ENCODE measurements at places on chromosomes 1 and 21. TPM values are rescaled to one million over a fixed set of nuclear protein-coding genes. Genes with fewer than 3 reads are reported as not detected.
A peak's percentile ranks its signal among the peaks of the same experiment; 100 is the strongest.

DNA sequence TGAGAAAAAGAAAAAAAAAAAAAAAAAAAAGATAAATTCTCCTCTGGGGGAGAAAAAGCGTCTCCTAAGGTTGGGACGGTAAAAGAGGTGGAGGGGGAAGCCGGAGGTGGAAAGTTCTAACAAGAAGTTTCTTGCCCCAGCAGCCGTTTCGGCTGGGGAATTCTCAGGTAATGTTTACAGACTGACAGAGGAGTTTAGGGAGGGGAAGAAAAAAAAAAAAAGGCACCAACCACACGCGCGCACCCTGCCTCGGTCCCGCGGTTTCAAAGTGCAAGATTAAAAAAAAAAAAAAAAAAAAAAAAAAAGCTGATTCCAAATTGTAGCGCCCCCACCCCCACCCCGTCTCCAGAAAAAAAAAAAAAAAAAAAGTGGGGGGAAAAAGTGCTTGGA is 504 bp downstream of the DHRS3 start:
- no peaks in the 10 kb centered on the region for H3K27me3 ChIP-seq
- peaks cover 64% of the 10 kb centered on the region for H3K4me1 ChIP-seq
- H3K27ac ChIP-seq, result peak overlapping the region; percentile 96
- H3K4me3 ChIP-seq, result peak overlapping the region; percentile 89
- peak; percentile 74 for DNase-seq

- H3K36me3 ChIP-seq, result no peaks in the 10 kb centered on the region
- no peak overlapping the region for H3K4me3 ChIP-seq
- H3K4me1 ChIP-seq, result peaks cover 48% of the 10 kb centered on the region
- no peaks in the 10 kb centered on the region for H3K27me3 ChIP-seq
These were observed 66.2 kb downstream of the SLC45A1 start for GRCh38 chr1:8384088-8384487.

The RIPPLY3 gene
- not detected for total RNA-seq

The IGSF3 gene
- total RNA-seq, result 0.36 TPM

GRCh38 chr21:45208627-45208951 is 79.1 kb downstream of the POFUT2 start:
- peaks cover 13% of the 10 kb centered on the region for H3K4me1 ChIP-seq
- H3K4me3 ChIP-seq, result peak overlapping the region; percentile 8
- H3K36me3 ChIP-seq, result no peaks in the 10 kb centered on the region
- no peaks in the 10 kb centered on the region for H3K27me3 ChIP-seq
- DNase-seq, result no peak

DNA sequence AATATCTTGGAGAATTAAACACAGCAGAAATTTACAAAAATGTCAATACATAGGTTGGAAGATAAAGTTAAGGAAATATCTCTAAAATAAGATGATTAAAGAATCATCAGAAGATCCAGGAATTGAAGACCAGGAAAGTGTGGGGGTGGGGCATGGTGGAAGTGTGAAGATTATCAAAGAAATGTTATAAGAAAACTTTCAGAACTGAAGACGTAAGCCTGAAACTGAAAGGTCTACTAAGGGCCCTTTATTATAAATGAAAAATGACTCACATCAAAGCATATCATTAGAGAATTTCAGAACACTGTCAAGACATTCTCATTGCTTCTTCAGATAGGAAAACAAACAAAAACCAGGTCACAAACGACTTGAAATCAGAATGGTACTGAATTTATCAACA is 92.4 kb upstream of the DPT start:
- peaks cover 7% of the 10 kb centered on the region for H3K27me3 ChIP-seq
- no peak overlapping the region for H3K27ac ChIP-seq
- H3K4me1 ChIP-seq, result peaks cover 23% of the 10 kb centered on the region
- DNase-seq, result no peak

The TNFSF4 gene
- total RNA-seq, result 275 TPM

The MYOM3 gene
- not detected for total RNA-seq

The ZMYND12 gene
- not detected for total RNA-seq

The TRIM63 gene
- total RNA-seq, result not detected

The FLG2 gene
- not detected for total RNA-seq

DNA sequence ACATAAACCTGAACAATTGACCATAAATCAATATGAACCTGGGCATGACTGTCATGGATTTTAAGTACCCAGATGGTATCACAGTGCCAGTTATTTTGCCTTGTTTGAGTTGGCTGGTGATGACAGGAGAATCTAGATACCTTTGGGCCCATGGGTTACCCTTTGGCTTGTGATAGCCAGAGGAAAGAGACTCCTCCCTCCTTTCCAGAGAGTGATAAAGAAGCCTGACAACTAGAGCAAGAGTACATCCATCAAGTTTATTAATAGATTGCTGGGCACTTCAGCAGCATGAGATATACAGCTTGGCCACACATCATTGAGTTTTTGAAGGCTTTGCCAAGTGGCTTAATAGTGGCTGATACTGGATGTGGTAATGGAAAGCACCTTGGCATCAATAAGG is 6.6 kb upstream of the FMO3 start:
- no peak overlapping the region for H3K4me3 ChIP-seq
- DNase-seq, result no peak
- no peak overlapping the region for H3K27ac ChIP-seq
- no peaks in the 10 kb centered on the region for H3K36me3 ChIP-seq
- H3K4me1 ChIP-seq, result no peaks in the 10 kb centered on the region
- no peaks in the 10 kb centered on the region for H3K27me3 ChIP-seq

The RIMKLA gene
- total RNA-seq, result 0.98 TPM

- DNase-seq, result no peak
- H3K27me3 ChIP-seq, result peaks cover 33% of the 10 kb centered on the region
- H3K36me3 ChIP-seq, result peaks cover 33% of the 10 kb centered on the region
These were observed 8.0 kb downstream of the BATF3 start for GRCh38 chr1:212691561-212692071.

The IL19 gene
- not detected for total RNA-seq

DNA sequence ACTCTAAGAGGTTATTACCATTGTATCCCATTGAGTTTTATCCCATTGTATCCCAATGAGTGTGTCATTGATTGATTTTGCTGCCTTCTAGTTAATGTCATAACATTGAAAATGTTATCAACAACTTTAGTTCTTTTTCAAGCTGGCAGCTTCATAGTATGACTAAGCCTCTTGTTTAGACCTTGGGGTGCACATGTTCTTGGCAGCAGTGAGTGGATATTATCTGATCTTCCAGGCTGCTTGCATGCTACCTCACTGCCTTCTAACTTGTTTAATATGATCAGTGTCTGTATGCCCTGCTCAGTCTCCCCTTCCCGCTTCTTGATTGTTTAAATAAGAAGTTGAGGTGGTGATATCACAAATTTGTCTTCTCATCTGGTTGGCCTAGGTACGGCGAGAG is 24.6 kb downstream of the NTPCR start:
- no peak overlapping the region for H3K4me3 ChIP-seq
- DNase-seq, result no peak
- peaks cover 13% of the 10 kb centered on the region for H3K4me1 ChIP-seq

The LPAR3 gene
- 1.4 TPM for total RNA-seq

DNA sequence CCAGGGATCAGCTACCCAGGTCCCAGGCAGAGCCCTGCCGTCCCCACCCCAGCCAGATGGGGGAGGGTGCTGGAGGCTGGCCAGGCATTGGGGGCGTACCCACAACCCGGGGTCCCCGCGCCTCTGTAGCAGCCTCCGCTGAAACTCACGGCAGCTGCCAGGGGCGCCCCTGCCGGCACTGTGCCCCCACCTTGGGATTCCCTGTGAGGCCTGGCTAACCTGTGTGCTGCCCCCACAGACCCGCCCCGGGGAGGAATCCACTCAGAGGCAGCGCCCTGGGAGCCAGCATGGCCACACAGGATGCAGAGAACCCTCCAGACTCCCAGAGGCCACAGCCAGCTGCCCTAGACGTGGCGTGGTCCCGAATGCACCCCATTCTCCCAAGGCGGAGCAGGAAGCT is 3.8 kb downstream of the DVL1 start:
- H3K27ac ChIP-seq, result no peak overlapping the region
- H3K36me3 ChIP-seq, result no peaks in the 10 kb centered on the region
- no peak overlapping the region for H3K4me3 ChIP-seq
- H3K27me3 ChIP-seq, result no peaks in the 10 kb centered on the region

DNA sequence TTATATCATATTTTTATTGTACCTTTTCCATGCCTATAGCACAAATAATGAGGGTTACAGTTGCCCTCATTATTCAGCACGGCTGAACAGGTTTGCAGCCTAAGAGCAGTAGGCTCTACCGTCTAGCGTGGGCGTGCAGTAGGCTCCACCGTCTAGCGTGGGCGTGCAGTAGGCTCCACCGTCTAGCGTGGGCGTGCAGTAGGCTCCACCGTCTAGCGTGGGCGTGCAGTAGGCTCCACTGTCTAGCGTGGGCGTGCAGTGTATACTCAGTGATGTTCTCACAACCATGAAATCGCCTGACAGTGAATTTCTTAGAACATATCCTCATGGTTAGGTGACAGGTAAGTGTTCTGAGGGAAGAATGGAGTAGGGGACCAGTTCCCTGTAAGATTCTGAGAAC is 84.9 kb downstream of the DYRK1A start:
- H3K4me3 ChIP-seq, result no peak overlapping the region
- no peaks in the 10 kb centered on the region for H3K36me3 ChIP-seq
- H3K27ac ChIP-seq, result peak overlapping the region; percentile 6
- no peak for DNase-seq

- DNase-seq, result no peak
These were observed 43.6 kb upstream of the IFFO2 start for GRCh38 chr1:19000065-19000464.

The GRIK3 gene
- not detected for total RNA-seq

The BOLA1 gene
- total RNA-seq, result 16.2 TPM

DNA sequence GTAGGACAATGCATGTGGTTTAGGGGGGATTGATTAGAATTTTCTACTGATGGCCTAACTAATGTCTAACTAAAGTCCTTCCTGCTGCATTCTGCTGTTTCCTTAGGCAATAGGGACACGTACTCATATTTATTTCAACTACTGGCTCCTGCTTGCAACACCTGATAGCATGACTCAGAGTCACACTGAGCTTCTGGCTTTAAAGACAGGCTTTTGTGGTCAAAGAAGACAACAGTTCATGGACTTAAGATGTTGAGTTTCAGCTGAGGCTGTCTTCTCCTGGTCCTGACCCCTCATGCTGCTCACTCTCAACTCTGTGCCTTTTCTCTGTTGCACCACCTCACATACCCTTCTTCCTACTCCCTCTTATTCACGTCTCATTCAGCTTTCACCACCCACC is 29.1 kb upstream of the TRABD2B start:
- H3K36me3 ChIP-seq, result no peaks in the 10 kb centered on the region
- no peak for DNase-seq
- H3K27ac ChIP-seq, result no peak overlapping the region

The SUCO gene
- 66.9 TPM for total RNA-seq

- peaks cover 8% of the 10 kb centered on the region for H3K27me3 ChIP-seq
- no peaks in the 10 kb centered on the region for H3K4me1 ChIP-seq
- no peak overlapping the region for H3K4me3 ChIP-seq
- no peaks in the 10 kb centered on the region for H3K36me3 ChIP-seq
- no peak overlapping the region for H3K27ac ChIP-seq
- no peak for DNase-seq
These were observed 18.9 kb downstream of the TNNT2 start for GRCh38 chr1:201358596-201358995.

The TRIM17 gene
- 2.2 TPM for total RNA-seq

GRCh38 chr1:225768662-225769426 is 8.8 kb upstream of the SRP9 start:
- H3K4me1 ChIP-seq, result no peaks in the 10 kb centered on the region
- no peak overlapping the region for H3K27ac ChIP-seq
- no peak overlapping the region for H3K4me3 ChIP-seq
- no peak for DNase-seq
- no peaks in the 10 kb centered on the region for H3K36me3 ChIP-seq

DNA sequence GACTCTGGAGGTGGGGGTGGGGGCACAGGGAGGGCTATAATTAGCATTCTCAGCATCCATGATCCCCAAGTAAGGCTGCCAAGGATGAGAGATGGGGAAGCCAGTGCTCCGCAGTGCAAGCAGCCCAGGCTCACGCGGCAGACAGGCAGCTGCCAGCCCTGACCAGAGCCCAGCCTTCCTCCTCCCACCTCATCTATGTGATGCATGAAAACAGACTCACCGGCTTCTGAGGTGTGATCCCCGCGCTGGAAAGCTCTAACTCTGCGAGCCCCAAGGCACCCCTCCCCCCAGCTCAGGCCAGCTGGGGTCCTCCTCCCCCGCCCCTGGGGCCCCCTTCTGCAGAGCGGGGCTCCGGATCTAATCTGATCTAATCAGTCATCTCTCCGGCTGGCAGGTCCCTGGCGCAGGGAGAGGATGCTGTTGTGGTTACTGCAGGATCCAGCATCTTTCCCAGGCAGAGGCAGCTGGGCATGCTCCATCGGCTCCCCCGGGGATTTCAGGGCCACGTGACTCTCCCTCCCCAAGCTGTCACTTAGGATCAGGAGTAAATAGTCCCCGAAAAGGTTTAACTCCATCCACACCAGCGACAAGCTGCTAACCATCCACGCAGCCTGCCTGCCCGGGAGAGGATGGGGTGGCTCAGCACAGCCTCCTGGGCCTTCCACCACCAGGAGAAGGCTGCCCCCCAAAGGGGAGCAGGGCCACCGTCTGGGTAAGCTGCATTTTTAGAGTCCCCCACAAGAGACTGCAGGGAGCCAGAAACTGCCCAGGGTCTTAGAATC is at the start of gene PLEKHA6:
TSS of gene PLEKHA6 (minus strand) at position 456 of the 782 bp plus-strand sequence. CDS start 86,202 bp downstream, outside the sequence.
- peaks cover 8% of the 10 kb centered on the region for H3K4me1 ChIP-seq
- DNase-seq, result no peak
- H3K4me3 ChIP-seq, result no peak within 1 kb of the TSS
- no peaks in the 10 kb centered on the region for H3K27me3 ChIP-seq

GRCh38 chr1:199616947-199617346 is 410.6 kb upstream of the NR5A2 start:
- no peak for DNase-seq
- no peak overlapping the region for H3K4me3 ChIP-seq
- no peak overlapping the region for H3K27ac ChIP-seq

GRCh38 chr1:29961293-29962059 is 725.2 kb downstream of the PTPRU start:
- no peaks in the 10 kb centered on the region for H3K36me3 ChIP-seq
- peaks cover 6% of the 10 kb centered on the region for H3K4me1 ChIP-seq
- no peak overlapping the region for H3K27ac ChIP-seq
- H3K4me3 ChIP-seq, result no peak overlapping the region
- H3K27me3 ChIP-seq, result peaks cover 14% of the 10 kb centered on the region
- peak; percentile 10 for DNase-seq

DNA sequence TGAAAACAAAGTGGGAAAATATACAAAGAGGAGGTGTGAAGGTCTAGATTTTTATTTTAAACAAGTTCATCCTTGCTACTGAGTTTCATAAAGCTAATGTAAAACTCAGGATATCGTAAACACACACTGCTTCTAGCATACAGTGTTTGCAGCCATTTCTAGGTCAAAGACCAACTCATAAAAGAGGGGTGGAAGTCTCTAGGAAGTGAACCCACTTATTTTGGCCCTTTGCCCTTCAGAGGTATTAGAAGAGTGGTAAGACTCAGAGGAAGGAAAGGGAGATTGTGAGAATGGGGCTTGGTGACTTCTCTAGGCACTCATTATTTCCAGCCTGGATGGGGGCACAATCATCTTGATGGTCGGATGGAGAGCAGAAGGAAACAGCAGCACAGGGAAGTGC is 91.2 kb downstream of the TNFSF18 start:
- H3K27ac ChIP-seq, result no peak overlapping the region
- H3K27me3 ChIP-seq, result peaks cover 5% of the 10 kb centered on the region
- H3K4me3 ChIP-seq, result no peak overlapping the region
- no peaks in the 10 kb centered on the region for H3K36me3 ChIP-seq

- no peaks in the 10 kb centered on the region for H3K4me1 ChIP-seq
- peaks cover 13% of the 10 kb centered on the region for H3K27me3 ChIP-seq
- H3K4me3 ChIP-seq, result no peak overlapping the region
- no peak for DNase-seq
- H3K27ac ChIP-seq, result no peak overlapping the region
These were observed 48.9 kb upstream of the TADA1 start for GRCh38 chr1:166924823-166925541.

All from natural killer cell treated with Interleukin-12 subunit alpha and Interleukin-12 subunit beta and Interleukin-15 and Interleukin-18, amount 100 ng/mL, for 72 hours (primary cell).